ACHN (cell line): ENCODE measurements at places on chromosomes 4 and X.

DNA sequence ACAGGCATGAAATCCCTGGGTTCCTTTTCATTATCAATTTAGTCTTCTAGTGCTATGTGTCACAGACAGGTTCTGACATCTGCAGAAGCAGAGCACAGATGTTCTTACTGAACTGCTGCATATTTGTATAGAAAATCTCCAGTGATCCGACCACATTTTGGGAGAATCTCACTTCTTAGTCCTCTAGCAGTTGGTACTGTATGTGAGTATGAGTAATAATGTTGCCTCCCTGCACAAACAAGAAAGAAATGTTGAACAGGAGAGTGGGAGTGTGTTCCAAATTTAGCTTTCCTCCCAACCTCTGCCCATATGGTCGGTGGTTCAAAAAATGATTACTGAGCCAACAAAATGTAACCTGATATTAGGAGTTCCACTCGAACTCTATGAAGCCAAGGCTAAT, 165.3 kb upstream of the GPC4 start:
- DNase-seq: no peak

GRCh38 chrX:13685126-13685763, 3.7 kb upstream of the RAB9A start:
- DNase-seq: peak; percentile 21

- DNase-seq: no peak
Observed at GRCh38 chrX:137428221-137428661, 137.7 kb upstream of the ZIC3 start.

DNA sequence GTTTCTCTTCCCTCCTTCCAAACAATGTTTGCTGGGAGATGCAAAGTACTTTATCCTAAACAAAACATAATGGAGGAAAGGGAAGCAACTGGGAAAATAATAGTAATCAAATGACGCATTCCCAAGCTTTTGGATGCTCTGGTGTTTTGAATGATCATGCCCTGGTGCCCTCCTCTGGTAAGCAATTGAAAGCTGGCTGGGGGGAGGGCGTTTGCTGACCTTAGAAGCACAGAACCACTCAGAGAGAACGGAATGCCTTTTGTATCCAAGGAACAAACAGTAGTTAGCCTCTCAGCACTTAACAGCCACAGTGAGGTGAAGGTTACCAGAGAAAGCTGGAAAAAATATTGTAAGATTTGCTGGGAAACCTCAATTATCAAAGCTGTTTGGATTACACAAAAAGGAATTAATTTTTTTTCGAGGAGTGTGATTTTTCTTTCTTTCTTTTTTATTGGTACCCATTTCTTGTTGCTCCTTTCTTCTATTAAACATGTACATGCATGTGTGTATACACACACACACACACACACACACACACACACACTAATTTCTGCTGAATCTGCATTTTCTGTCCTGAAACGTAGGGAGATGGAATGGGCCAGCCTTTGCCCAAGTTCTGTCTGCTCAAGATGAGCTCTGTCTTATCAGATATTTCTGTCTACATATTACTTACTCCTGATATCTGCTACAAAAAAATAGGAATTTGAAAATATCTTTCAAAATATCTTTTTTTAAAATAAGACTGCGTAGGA, 155.8 kb upstream of the IGFBP7 start:
- DNase-seq: no peak

DNA sequence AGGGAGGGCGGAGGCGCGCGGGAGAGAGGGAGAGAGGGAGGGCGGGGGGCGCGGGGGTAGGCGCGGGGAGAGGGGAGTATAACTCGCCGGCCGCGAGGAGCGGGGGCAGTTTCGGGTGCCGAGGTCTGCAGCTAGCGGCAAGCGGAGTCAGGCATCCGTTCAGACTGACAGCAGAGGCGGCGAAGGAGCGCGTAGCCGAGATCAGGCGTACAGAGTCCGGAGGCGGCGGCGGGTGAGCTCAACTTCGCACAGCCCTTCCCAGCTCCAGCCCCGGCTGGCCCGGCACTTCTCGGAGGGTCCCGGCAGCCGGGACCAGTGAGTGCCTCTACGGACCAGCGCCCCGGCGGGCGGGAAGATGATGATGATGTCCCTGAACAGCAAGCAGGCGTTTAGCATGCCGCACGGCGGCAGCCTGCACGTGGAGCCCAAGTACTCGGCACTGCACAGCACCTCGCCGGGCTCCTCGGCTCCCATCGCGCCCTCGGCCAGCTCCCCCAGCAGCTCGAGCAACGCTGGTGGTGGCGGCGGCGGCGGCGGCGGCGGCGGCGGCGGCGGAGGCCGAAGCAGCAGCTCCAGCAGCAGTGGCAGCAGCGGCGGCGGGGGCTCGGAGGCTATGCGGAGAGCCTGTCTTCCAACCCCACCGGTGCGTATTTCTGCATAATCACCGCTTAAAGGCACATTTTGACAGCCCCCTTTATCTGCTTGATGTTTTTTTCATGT, at the start of gene POU4F2:
Gene POU4F2, plus strand, starts transcription at position 108 of the 720 bp plus-strand sequence. Its CDS starts 248 bp downstream, at position 356.
- no peak for DNase-seq

DNA sequence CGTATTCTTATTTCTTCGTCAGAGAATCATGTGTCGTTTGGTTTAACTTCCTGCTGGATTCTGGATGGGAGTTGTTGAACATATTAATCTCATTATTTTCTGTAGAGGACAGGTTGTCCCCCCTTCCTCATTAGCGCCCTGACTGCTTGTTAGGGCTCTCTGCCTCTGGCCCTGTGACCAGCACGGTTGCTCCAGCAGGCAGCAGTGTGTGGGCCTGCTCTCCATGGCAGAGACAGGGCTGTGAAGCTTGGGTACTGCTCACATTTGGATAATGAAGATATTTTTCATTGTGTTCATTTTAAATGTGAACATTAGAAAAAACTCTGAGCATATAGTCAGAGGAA, 102.7 kb downstream of the KLHL8 start:
- no peak for DNase-seq

GRCh38 chr4:37219990-37220389, 24.6 kb upstream of the NWD2 start:
- no peak for DNase-seq

- DNase-seq: no peak
Observed at GRCh38 chr4:107366900-107367299, 330.8 kb upstream of the DKK2 start.

- DNase-seq: peak; percentile 41
Observed at GRCh38 chr4:7812231-7812857, 127.3 kb downstream of the AFAP1 start.

- peak; percentile 23 for DNase-seq
Observed at GRCh38 chr4:2667428-2667827, 88.7 kb downstream of the TNIP2 start.

DNA sequence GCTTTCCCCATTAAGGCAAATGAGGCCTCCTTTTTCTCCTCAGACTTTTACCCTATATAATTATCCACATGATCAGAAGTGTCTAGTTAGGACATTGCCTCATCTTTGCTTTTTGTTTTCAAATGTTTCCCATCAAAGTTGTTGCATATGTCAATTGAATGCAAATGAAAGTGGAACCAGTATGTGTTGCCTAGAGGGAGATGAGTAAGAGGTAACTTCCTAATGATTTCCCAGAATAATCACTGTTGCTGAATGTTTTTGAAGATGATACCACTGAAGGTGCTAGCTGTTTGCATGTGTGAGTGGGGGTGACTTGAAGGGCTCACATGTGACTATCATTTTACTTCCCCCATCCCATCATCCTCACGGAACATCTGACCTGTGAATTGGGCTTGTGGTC, 33.9 kb downstream of the PAK3 start:
- no peak for DNase-seq

DNA sequence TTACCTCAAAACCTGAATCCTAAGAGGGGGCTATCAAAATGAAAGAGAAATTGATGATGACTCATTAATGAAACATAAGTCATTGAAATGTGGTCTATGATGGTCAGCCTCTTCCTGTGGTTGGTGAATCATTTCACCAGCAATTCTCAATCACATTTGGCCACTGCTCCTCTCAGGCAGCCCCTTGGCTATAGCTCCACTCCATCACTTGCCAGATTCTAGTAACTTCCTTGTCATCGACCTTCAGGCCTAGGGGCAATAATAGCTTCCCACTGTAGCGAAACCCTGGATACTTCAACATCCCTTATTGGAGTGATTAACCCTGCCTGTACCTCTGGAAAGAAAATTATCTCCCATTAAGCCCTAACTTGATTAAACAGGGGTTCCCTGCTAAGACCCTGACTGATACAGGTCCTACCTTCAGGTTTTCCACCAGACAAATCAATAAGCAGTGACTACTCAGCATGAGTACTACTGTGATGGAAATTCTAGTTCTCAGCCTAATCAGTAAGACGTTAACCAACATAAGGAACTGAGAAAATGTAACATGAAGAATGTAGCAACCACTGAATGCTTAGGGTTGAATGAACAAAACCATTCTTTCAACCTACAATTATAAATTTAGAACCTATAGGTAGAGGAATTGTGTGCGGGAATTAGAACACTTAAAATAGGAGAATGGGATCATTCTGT, 30.4 kb downstream of the ADH7 start:
- DNase-seq: peak; percentile 79

GRCh38 chr4:182801636-182802035, 115.5 kb downstream of the DCTD start:
- DNase-seq: no peak

DNA sequence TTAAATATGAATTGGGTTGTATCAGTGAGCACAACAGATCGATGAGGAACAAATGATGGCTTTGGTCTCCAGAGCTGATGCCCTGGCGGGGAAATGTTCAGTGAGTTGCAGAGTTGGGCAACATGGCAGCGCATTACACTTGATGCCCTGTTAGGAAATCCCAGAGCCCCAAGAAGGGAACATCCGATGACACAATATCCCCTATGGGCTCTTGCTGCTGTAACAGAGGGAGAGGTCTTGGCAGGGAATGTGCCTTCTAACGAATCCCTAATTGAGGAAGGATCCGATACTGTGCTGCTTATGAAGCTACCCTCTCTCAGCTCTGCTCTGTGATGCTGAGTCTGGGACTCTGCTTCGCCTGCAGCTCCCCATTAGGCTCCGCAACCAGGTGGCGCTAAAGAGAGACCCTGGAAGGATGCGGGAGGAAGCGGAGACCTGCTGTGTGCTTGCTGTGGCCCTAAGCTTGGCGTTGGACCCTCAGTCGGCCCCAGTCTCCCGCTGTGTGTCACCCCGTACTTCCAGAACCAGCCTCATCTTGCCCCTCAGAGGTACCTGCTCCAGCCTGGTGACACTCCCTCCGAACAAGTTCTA, 38.9 kb downstream of the PDHA1 start:
- peak; percentile 23 for DNase-seq

- DNase-seq: no peak
Observed at GRCh38 chr4:4521136-4521535, 20.7 kb downstream of the STX18 start.

DNA sequence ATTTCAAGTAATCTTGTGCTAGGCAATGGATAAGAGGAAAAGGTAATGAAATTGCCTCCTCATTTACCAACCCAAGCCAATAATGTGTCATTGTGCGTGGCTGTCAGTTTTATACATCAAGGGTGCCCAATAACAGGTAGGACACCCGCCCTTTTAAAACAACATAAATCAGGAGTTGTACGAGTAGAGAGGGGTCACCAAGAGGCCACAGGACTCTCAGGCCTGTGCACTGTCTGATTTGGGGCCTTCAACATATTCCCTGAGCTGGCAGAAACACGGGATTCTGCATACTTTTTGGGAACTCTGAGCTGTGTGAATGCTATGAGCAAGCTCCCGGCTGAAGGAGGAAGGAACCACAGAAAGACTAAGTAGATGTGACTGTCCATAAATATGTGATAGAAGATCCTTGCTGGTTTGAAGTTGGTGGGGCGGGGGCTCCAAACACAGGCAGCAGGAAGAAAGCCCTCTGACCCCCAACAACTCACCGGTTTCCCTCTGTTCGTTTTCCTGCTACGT, 82.7 kb upstream of the MAML3 start:
- no peak for DNase-seq

- no peak for DNase-seq
Observed at GRCh38 chr4:88158038-88158488, 376 bp downstream of the ABCG2 start.

DNA sequence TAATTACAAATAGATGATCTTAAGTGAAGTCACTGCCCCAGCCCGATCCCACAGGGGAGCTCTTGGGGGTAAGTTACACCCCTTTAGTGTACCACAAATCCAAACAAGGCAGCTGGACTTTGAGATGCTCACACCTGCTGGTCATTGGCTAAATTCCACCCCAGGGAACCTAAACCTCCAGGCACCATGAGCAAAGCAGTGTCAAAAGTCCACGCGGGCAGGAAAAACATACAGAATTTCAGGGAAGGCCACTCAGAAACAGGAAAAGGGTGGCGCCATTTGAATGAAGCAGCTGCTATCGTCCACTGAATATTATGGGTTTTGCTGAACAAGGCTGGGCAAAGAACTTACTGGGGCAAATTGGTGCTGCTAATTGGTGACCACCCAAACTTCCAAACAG, 30.9 kb downstream of the SUPT20HL1 start:
- no peak for DNase-seq

DNA sequence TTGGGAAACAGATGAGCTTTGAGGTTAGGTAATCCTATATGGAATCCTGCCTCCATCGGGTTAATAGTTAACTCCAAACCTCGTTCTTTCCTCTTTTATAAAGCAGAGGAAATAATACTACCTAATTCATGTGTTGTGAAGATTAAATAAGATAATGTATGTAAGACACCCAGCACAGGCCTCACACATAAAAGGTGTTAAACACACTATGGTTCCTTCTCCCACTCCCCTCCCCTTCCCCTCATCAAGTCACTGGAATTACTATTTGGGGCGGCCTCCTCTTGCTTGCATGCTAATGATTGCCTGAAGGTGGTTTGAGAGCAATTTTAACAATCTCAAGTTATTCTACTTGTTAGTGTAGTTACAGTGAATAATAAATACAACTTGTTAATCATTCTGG, 404.4 kb upstream of the RASGEF1B start:
- DNase-seq: no peak

- DNase-seq: no peak
Observed at GRCh38 chr4:6109842-6110560, 90.3 kb downstream of the JAKMIP1 start.

DNA sequence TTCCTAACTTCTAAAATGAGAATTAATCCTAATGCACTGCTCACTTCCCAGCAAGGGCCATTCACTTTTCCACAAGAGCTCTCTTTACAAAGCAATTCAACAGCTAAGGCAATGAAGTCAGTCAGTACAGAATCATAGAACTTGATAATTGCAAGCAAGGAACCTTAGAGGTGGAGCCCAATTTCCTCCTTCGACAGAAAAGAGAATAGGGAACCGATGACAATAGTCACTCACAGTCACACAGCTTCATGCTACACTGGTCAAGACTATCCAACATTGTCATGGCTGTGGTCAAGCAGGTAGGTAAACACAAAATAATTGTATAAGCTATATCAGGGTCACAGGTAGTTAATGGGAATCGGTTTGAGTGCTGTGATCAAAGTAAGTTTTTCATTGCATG, 90.0 kb downstream of the ELOVL6 start:
- DNase-seq: no peak

- DNase-seq: no peak
Observed at GRCh38 chr4:160319221-160319867, 1216.5 kb downstream of the RAPGEF2 start.

DNA sequence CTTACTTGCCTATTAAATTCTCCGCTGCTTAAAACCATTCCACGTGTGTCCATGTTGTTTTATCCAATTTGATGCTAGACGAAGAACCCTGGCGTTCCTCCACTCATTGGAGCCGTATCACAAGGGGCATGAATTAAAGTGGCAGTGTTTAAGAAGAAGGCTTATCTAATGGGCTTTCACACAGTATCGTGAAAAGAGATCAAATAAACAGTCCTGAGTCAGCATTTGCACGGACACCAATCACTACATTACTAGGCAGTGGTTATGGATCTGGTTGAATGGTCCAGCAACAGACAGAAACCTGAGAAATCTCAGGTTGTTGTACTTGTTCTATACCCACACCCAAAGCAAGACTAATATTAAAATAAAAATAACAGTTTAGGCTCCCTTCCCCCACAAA, 671.6 kb downstream of the FAT4 start:
- DNase-seq: no peak
